ENCODE measurements at places on chromosomes 1 and 21.
A peak's percentile ranks its signal among the peaks of the same experiment; 100 is the strongest.

- DNase-seq, result no peak
These were observed 6.9 kb upstream of the PRDM16 start for GRCh38 chr1:3061981-3062615.

GRCh38 chr1:207052911-207053769 lies at the start of gene PFKFB2:
TSS of gene PFKFB2 (plus strand) at chr1:207053275. CDS start at chr1:207054718, 1,443 bp downstream.
- DNase-seq, result peak; percentile 94

DNA sequence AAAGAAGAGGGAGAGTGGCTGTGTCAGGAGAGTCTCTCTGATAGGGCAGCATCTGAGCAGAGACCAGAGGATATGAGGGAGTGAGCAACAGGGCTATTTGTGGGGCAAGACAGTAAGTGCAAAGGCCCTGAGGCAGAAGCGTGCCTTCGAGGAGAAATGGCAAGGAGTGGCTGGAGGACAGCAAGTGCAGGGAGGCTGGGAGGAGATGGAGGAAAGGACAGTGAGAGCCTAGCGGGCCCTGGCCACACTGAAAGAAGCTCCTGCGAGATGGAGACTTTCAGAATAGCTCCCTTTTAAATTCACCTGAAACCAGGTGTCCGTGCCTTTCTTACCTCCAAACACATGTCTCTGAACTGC lies 25.2 kb downstream of the EXOC8 start:
- no peak for DNase-seq

DNA sequence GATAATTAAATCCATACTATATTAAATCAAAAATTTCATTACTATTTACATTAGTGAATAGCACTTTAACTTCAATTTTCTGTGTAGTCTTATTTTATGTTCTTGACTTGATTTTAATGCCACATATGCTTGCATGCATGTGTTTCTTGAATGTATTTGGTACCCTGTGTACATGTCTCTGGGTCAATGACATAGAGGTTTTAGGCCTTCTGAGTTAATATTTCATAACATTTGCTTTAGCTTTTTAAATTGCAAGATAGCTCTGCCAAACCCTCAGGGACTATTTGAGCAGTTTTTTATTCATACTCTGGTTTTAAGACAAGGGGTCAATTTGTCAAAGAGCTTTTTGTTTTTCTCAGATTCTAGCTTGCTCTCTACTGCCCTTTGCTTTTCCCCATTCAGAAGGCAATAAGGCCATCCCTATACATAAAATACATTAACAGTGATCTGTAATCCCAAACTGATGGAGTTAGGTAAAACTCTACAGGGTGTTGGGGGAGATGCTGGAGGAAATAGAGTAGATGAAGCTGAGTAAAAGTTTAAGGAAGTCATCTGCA lies 5.0 kb downstream of the MLLT11 start:
- DNase-seq, result no peak

DNA sequence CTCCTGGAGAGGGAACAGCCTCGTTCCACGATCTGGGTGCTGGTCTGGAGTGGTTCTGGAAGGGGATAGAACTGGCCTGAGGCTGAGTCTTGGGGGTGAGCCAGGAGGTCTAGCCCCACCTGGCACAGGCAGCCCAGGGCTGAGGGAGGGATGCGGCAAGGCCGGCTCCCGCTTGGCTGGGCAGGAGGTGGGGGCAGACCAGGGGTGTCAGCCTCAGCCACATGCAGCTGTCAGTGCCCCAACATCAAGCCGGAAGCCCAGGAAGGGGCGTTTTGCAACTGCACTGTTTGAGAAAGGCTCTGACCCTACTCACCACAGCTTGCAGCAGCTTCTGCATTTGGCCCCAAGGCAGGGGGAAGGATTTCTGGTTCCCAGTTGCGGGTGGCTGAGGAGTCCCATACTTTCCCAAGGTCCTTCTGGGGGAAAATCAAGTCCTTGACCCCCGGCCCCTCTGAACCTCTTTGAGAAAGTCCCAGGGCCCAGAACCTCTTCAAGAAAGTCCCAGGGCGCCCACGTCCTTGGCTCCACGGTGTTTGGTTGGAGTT lies 2.0 kb downstream of the EFHD2 start:
- peak; percentile 94 for DNase-seq

- no peak for DNase-seq
These were observed 36.9 kb upstream of the DISP1 start for GRCh38 chr1:222777977-222778376.

DNA sequence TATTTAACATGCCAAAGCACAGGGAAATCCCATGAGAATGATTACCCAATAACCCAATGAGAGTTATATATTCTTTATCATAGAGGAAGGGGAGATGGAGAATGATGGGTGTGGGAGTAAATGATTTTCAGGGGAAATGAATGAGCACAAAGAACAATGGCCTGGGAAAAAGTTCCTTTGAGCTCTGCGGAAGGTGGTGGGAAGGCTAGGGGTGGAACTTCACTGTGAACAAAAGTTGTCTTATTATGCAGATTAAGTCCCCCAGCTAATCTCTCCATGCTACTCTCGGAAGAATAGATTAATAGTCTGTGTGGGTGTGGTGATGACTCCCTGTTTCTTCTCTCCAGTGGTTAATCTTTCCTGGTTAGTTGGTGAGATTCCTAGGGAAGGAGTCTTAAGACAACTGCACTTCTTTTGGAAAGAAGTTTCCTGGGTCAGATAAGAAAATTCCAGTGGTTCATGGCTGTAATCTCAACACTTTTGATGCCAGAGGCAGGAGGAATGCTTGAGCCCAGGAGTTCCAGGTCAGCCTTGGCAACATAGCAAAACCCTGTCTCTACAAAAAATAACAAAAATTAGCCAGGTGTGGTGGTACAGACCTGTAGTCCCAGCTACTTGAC lies 71.6 kb downstream of the DNTTIP2 start:
- no peak for DNase-seq

- DNase-seq, result peak; percentile 70
These were observed 48.8 kb upstream of the RAP1A start for GRCh38 chr1:111570781-111571181.

GRCh38 chr1:227016990-227017389 lies 76.9 kb downstream of the COQ8A start:
- DNase-seq, result no peak

- no peak for DNase-seq
These were observed 118.6 kb downstream of the NR5A2 start for GRCh38 chr1:200146100-200146499.

DNA sequence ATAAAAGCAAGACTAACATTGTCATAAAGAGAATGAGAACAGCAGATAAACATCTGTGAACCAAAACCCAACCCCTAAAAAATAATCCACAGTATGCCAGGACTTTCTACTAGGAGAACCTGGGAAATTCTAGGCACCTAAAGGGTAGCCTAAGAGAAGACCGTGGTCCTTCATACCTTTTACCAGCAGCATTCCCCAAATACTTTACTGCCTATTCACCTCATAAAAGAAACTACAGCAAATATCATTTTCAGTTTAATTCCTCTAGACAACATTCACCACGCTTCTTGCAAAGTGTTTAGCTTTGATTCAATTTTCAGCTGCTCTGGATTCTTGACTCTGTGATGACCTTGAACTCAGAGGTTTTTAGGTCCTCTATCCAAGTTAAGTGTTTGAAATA lies 1180.7 kb upstream of the B3GALT2 start:
- no peak for DNase-seq
